ENCODE measurements at places on chromosomes 7 and 10.

GRCh38 chr7:111180338-111180737, 89.4 kb downstream of the LRRN3 start:
- DNase-seq: no peak

DNA sequence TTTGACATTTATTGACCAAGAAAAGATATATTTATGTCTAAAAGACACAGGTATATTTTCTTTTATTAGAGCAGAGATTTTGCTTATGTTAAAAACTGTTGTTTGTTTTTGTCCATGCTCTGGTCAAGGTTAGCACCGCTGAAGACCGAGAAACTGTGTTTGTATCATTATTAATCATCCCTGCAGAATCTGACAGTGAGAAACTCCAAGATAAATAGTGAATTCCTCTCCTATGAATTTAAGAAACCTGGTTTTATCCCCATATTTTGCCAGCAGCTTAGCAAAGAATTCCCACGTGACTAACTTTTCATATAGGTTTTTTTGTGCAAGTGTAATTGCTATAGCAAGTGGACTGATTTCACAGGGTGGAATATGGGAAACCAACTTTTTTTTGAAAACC, 77.6 kb downstream of the FRMD4A start:
- peak; percentile 41 for DNase-seq

- DNase-seq: peak; percentile 27
Measured at GRCh38 chr7:108413782-108414492, 42.3 kb downstream of the NRCAM start.

DNA sequence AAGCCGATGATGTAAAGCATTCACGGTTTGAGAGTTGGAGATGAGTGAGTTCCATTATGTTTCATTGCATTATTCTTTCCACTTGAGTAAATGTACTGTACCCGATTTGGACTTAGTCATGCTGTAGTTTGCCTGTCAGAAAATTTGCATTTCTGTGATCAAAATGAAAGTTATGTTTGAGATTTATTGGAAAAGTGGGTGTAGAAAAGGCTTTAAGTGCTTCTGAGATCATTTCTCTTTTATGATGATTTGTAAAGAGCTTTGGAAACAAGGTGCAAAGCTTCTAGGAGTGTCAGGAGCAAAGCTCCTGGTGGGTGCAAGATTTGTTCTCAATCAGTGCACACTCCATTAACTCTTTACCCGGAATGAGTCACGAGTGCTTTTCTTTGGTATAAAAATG, 204.1 kb upstream of the POM121L12 start:
- no peak for DNase-seq

GRCh38 chr10:13707156-13707881, 120.6 kb downstream of the PRPF18 start:
- DNase-seq: peak; percentile 91

GRCh38 chr7:108296911-108297310, 159.3 kb downstream of the NRCAM start:
- DNase-seq: no peak

- DNase-seq: no peak
Measured at GRCh38 chr7:140570120-140570519, 70.5 kb downstream of the DENND2A start.

DNA sequence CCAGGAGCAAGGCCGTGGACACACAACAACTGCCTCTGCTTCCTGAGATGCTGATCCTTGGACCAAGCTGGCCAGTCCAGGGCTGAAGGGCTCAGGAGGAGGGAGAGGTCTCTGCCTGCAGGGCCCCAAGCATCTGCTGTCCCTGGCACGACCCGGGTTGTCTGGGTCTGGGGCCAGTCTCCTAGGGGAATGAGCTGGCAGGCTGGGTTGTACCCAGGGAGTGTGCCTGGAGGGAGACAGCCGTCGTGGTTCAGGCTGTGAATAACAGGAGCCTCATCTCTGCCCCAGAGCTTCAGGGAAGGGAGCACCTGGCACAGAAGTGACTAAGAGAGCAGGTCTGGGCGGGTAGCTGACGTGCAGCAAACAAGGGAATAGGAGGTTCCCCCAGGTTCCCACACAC, 17.9 kb upstream of the SERPINE1 start:
- DNase-seq: no peak

- DNase-seq: no peak
Measured at GRCh38 chr10:4941540-4942330, 21.5 kb upstream of the AKR1C1 start.

GRCh38 chr10:6579904-6580278, at the start of gene PRKCQ:
PRKCQ (minus strand) TSS chr10:6580276; CDS start chr10:6515135, 65,141 bp downstream.
- DNase-seq: peak; percentile 49

GRCh38 chr10:59830601-59831259, 75.6 kb downstream of the CCDC6 start:
- DNase-seq: peak; percentile 50

- DNase-seq: no peak
Measured at GRCh38 chr10:36042135-36042534, 400.0 kb upstream of the FZD8 start.

DNA sequence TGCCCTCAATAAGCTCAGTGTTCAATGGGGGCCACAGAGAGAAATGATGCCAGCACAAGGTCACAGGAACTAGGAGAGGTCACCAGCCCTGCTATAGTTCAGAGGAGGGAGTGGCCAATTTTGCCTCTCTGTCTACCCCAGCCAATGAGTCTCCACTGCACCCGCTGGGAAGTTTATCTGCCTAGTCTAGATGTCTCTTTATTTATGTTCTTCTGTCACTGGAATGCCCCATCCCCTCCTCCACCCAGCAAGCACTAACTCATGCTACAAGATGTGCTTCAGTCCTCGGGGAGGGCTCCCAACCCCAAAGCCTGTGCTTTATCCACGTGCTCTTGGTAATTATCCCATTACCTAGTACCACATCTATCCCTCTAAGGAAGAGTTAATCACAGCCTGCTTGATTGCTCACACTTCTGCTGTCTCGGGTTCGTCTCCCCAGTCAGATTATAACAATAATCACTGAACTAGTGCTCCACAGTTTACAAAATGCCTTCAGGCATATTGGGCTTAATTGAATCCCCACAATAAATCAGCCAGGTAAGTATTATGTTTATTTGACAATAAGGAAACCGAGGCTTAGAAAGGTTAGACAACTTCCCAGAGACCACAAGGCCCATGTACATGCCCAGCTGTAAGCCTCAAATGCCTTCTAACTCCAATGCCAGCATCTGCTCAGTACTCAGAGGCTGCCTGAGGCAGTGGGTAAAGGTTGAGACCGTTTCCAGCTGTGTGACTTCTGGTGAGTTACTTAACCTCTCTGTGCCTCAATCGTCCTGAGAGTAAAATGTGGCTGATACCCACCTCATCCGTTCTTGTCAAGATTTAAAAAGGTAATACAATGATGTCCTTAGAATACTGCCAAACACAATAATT, 3.9 kb downstream of the HIP1 start:
- DNase-seq: peak; percentile 74

DNA sequence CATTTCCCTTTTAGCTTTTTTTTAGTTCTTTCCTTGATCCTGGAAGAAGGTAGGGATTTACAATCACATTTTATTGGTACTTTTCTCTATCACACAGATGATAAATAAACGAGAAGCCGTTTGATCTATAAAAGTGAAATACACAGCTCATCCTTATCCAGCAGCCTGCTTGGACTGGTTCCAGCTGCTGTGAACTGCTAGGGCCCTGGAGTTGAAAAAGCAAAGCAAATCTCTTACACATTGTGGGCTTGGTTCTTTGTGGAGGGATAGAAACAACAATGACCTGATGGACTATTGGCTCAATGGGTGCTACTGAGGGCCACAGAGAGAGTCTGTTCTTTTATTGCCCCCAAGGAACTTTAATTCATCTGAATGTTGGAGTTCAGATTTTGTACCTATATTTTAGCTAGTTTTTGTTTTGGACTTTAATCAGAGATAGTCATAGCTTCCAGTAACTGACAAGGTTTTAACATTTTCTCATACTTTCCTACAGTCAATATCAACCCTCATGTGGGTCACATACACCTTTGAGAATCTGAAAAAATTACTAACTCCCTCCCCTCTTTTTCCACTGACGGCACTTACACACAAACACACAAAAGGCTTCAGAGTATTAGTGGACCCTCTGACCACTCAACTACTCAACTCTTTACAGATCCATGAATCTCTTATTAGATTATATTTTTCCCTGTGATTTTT, 91.6 kb upstream of the CCDC6 start:
- no peak for DNase-seq

DNA sequence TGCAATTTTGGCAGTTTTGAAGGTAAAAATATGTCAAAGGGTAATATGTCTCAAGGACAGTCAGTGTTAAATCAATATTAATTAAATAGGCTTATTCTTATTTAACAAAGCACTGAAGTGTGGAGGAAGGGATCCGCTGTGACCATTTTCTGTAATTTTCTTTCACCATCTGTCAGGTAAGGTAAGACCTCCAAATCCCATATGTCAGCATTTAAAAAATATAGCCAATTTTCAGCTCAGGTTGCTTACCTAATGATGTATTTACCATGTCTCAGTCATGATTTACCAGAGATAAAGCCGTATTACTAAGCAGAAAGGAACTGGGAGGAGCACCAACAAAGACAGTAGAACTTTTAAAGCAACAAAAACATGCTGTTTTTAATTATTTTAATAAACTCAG, 683.9 kb downstream of the CCSER2 start:
- no peak for DNase-seq

GRCh38 chr7:100407285-100408180, 21.0 kb downstream of the ZCWPW1 start:
- DNase-seq: peak; percentile 79

DNA sequence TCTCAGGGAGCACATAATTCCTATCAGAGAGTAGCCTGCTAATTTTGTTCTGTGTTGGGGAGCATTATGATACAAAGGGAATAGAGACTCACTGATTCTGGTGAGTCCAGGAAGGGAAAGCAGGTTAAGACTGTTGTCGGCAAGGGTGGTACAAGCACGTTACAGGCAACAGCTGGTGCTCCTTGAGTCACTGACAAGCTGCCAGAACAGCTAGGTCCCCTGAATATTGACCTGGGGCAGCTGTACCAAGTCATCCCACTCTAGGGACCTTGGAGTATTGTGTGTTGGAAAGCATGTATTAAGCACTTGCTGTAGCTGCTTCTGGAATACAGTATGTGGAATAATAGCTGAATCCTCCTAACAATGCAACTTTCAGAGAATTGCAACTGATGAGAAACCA, 37.0 kb upstream of the GLCCI1 start:
- no peak for DNase-seq

- DNase-seq: no peak
Measured at GRCh38 chr10:112365014-112365432, 8.9 kb upstream of the ACSL5 start.

DNA sequence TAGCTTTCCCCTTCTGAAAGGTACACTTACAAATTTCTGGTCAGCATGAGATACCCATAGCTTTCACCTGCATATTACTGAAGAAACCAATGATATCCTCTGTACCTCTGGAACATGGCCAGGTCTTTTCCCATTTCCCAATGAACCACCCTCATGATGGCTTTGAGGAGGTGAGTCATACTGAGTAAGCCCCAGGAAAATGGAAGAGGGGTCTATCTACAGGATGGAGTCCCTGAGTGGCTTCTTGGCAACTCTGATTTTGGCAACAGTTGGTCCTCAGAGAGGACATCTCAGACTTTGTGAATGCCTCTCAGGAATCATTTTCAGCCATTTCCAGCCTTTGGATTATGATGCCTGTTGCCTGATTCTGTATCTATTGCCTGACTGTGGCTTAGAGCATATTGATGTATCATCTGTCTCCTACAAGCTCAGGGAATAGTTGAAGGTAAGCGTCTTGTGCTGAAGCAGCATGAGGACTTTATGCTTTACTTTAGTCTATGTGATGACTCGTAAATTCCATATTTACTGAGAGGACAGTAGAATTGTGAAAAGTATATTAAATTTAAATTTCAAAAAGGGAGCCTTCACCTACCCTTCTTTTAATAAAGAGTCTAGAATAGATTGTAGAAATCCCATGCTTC, 84.7 kb upstream of the DKK1 start:
- DNase-seq: peak; percentile 36

GRCh38 chr10:110356628-110357245, 52.0 kb upstream of the SMNDC1 start:
- peak; percentile 47 for DNase-seq

DNA sequence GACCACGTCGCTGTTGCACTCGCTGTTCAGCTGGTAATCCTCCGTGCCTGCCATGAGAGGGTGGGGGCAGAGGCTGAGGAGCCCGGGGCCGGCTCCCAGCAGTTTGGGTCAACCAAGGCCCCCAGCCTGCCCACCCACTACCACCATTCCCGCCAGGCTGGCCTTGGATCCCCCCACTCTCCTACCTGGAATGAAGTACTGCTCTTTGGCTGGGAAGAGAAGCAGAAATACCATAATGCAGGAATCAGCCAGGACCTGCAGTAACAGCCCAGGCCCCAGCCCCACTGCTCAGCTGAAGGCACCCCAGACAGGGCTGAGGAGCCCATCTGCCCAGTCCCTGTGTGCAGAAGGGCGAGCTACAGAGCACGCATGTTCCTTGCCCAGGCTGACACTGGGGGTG, 138.0 kb downstream of the SLIT1 start:
- DNase-seq: no peak

GRCh38 chr7:1193593-1194424, 33.8 kb upstream of the ZFAND2A start:
- peak; percentile 45 for DNase-seq

- DNase-seq: peak; percentile 82
Measured at GRCh38 chr7:130943336-130943901, 209.4 kb upstream of the KLF14 start.

DNA sequence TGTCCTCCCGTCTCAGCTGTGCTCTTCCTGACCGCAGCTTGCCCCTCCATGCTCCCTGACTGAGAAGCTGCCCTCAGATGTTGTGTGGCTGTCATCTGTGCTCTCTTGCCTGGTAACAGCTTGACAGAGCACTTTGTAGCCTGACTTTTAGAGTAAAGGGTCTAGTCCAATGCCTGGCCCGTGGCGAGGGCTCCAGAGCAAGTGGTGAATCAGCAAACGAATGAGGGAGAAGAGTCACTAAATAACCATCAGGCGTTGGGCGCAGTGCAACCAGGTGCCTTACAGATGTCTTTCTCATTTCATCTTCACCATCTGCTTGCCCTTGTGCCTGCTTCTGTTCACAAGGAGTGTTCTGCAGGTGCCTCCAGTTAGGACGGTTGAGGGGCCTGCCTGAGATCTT, 45.6 kb downstream of the MKI67 start:
- no peak for DNase-seq

DNA sequence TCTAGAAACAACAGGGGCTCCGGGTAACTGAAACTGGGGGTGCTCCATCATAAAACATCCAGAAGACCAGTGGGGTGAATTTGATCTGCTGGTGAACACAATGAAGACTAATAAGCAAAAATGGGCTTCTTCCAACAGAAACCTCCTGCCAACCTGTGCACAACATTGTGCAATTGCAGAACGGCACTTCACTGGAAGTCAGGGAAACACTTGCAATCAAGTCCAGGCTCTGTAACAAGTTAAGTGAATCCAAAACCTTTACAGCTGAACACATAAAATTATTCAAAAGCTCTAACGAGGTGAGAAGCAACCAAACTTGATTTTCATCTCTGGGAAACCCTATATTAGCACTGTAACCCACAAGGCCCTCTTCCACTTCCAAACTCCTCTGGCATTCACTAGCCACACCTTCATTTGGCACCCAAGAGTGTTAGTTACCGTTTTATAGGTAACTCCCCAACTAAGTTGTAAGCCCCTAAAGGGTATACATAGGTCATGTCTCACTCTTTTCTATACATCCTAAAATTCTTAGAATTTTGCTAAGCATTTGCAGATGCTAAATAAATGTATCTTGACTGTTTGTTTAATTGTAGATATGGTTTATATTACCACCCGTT, 22.0 kb downstream of the IMMP2L start:
- no peak for DNase-seq
